Caco-2 (cell line): ENCODE measurements at places on chromosomes 5 and 9.

GRCh38 chr5:173981185-173981761, 7.7 kb upstream of the C5orf47 start:
- no peaks in the 10 kb centered on the region for H3K36me3 ChIP-seq
- no peaks in the 10 kb centered on the region for H3K4me1 ChIP-seq
- no peak overlapping the region for H3K27ac ChIP-seq
- H3K4me3 ChIP-seq, result no peak overlapping the region
- no peak for DNase-seq

DNA sequence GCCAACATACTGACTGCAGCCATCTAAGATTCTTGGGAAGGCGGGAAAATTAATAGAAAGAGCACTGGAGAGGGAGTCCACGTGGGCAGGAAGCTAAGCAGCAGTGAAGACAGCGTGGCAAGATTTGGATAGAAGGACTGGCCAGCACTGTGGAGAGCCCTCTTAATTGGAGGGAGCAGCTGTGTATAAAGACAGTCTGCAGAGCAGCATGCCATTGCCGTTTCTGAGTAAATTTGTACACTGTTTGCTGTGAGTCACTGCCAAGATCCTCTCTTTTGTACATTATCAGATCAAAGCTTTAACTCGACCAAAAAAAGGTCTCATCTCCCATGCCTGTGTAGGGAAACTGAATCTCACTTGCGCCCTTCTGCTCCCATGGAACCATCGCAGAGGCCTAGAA, 45.3 kb downstream of the INSYN2B start:
- H3K4me1 ChIP-seq, result peaks cover 6% of the 10 kb centered on the region; the same call in 1 of the 2 replicates
- no peak for DNase-seq
- no peak overlapping the region for H3K4me3 ChIP-seq
- H3K27ac ChIP-seq, result no peak overlapping the region
- no peaks in the 10 kb centered on the region for H3K36me3 ChIP-seq
- no peaks in the 10 kb centered on the region; the same call in 1 of the 2 replicates for H3K27me3 ChIP-seq

GRCh38 chr5:177546258-177546741, 8.1 kb downstream of the FAM193B start:
- H3K27me3 ChIP-seq, result no peaks in the 10 kb centered on the region
- no peak for DNase-seq
- H3K4me3 ChIP-seq, result no peak overlapping the region
- peaks cover 2% of the 10 kb centered on the region for H3K36me3 ChIP-seq
- H3K27ac ChIP-seq, result peak overlapping the region; percentile 75

GRCh38 chr9:89304834-89305188, 6.2 kb upstream of the CKS2 start:
- no peaks in the 10 kb centered on the region; the same call in 1 of the 2 replicates for H3K4me1 ChIP-seq
- peak overlapping the region; percentile 77 for H3K27ac ChIP-seq
- H3K4me3 ChIP-seq, result no peak overlapping the region

- no peak overlapping the region for H3K27ac ChIP-seq
- no peak overlapping the region for H3K4me3 ChIP-seq
- H3K4me1 ChIP-seq, result no peaks in the 10 kb centered on the region; the same call in 1 of the 2 replicates
- H3K27me3 ChIP-seq, result no peaks in the 10 kb centered on the region
- no peaks in the 10 kb centered on the region for H3K36me3 ChIP-seq
These were observed 111.2 kb upstream of the LRRTM2 start for GRCh38 chr5:138986186-138986800.

DNA sequence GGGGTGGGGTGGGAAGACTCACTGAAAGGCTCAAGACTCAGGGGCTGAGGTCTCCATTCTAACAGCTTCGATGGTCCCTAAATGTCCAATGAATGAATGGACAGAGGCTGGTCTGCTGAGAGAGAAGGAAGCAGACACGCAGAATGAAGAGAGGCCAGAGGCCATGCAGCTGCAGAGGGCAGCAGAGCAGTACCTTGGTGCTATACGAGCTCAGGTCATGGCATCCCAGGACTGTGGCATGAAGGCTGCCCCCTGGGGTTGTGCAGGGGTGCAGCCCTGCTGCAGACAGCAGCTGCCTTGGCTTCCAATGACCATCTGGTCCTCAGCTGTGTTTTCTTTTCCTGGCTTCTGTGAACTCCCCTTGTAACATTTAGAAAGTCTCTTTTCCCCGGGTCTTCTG, 15.2 kb upstream of the CORO2A start:
- H3K4me3 ChIP-seq, result no peak overlapping the region
- DNase-seq, result no peak
- H3K4me1 ChIP-seq, result no peaks in the 10 kb centered on the region
- no peak overlapping the region for H3K27ac ChIP-seq
- H3K36me3 ChIP-seq, result peaks cover 4% of the 10 kb centered on the region; the same call in 1 of the 2 replicates

DNA sequence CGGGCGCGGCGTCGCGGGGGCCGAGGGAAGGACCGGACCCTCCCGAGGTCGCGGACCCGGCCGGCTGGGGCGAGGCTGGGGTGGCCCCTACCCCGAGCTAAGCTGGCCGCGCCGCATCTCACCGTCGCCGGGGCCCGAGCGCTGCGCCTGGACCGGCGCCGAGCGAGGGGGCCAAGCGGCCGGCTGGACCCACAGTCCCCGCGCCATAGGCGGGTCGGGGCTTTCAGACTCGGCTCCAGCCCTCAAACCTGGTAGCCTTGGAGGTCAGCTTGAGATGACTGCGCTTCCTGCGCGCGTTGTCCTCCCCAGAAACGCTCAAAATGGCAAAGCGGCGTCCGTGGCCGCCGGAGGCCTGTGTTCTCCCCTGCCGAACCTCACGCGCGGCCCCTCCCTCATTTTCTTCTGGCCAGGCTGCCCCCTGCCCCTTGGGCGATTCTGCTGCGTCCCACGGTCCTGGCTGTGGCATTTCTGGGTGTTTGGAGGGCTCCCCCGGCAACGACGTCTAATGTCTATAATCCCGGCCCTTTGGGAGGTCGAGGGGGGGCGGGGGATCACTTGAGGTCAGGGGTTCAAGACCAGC, 8.7 kb upstream of the GRIN1 start:
- H3K4me1 ChIP-seq, result 0 out of 2 replicates have a peak, but pooled peaks cover 9% of the 10 kb centered on the region
- H3K27me3 ChIP-seq, result no peaks in the 10 kb centered on the region
- no peaks in the 10 kb centered on the region for H3K36me3 ChIP-seq
- DNase-seq, result no peak

GRCh38 chr5:173535976-173536639, 80.3 kb downstream of the BOD1 start:
- no peaks in the 10 kb centered on the region for H3K36me3 ChIP-seq
- H3K27me3 ChIP-seq, result no peaks in the 10 kb centered on the region
- peak; percentile 72 for DNase-seq
- H3K4me3 ChIP-seq, result no peak overlapping the region
